ENCODE measurements at places on chromosomes 2 and 18.

GRCh38 chr18:9333441-9334328 lies 888 bp upstream of the TWSG1 start:
- no peak for DNase-seq

DNA sequence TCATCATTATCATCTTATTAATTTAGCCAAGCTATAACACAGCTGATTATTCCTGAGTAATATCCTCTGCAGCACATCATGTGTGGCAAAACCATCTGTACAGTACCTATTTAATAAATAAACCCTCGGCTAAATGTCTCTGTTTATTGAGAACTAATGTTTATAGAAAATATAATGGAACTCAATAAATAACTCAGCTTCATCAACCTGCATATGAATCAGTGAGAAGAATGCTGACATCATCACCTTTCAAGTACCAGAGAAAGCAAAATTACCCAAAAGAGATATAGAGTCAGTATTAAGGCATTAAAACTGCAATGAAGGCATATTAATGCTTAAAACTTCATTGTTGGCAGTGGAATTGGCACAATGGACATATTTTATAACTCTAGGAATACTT lies 558.3 kb downstream of the PLCL1 start:
- DNase-seq = no peak

- no peak for DNase-seq
These were observed 63.9 kb downstream of the ARHGAP15 start for GRCh38 chr2:143193121-143193520.

DNA sequence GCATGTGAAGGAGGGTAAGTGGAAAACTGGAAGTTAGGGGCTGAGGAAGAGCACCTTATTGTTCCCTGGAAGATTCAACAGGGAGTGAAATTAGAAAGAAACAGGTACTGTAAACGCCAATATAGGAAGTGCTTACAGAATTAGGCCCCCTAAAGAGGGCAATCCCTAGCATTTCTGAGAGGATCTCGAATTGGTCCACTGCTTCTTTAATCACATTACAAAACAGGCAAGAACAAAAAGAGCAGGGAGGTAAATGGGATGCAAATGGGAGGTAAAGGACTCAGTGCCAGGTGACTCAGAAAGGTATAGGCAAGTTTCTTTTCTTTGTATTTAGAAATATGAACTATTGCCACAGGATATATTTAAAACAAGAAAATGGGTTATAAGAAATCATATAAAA lies 116.4 kb upstream of the FANCL start:
- DNase-seq = no peak

GRCh38 chr2:53173091-53173490 lies 594.5 kb upstream of the CHAC2 start:
- DNase-seq = no peak

DNA sequence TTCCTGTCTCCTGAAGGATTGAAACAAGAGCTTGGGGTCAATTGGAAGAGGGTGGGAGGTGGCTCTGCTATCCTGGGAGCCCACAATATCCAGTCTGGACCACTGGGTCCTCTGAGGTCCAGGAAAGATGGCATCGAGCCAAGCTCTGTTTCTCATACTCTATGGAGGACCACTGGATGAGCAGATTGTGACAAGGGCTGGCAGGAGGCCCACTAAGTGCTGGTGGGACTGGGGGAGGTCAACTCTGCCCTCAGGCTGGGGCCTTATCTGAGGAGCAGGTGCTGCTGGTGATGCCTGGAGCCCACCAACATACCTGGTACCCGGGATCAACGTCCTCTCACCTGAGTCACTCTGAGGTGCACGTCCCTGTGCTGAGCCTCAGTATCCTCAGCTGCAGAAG lies 142.4 kb downstream of the NDUFA10 start:
- DNase-seq = no peak

- no peak for DNase-seq
These were observed 44.8 kb upstream of the EHBP1 start for GRCh38 chr2:62660582-62661262.

DNA sequence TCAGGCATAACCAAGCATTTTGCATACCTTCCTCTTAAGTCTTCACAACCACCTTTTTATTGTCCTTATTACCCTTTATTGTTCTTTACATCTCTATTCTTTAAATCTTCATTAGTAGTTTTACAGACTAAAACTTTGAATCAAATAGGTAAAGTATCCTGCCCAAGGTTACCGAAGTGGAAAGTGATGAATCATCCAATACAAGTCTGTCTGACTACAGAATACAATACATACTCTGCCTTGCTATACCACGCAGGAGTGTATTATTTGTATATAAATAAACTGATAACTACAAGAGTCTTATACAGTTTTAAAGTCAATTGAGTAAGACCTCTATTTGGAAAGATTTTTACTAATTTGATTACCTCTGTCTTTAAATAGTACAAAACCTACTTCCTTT lies 196.0 kb downstream of the ZEB2 start:
- DNase-seq = no peak

DNA sequence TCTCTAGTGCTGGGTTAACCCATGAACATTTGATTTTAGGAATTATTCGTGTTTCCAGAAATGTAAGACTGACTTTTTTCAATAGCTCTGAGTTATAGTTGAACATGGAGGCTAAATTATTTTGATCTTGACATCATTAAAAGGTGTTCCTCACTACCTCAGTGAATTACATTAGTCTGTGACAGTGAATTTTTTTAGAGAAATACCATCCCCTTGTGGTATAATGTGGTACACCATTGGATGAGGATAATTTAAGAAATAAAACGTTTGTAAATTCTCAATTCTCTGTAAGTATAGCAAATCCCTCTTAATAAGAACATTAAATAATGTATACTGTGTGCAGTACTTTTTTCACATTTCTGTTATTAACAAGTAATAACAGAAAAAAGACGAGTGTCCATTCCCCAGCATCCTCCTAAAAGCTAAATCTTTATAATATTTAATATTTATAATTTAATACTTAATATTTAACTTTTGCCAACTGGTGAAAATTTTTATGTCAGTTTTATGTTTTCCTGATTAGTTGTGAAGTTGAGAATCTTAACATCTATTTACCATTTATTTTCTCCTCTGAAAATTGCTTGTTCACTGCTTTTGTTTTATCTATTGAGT lies 70.3 kb upstream of the CWC22 start:
- no peak for DNase-seq

- no peak for DNase-seq
These were observed 259.3 kb upstream of the KCNJ3 start for GRCh38 chr2:154439156-154439555.

DNA sequence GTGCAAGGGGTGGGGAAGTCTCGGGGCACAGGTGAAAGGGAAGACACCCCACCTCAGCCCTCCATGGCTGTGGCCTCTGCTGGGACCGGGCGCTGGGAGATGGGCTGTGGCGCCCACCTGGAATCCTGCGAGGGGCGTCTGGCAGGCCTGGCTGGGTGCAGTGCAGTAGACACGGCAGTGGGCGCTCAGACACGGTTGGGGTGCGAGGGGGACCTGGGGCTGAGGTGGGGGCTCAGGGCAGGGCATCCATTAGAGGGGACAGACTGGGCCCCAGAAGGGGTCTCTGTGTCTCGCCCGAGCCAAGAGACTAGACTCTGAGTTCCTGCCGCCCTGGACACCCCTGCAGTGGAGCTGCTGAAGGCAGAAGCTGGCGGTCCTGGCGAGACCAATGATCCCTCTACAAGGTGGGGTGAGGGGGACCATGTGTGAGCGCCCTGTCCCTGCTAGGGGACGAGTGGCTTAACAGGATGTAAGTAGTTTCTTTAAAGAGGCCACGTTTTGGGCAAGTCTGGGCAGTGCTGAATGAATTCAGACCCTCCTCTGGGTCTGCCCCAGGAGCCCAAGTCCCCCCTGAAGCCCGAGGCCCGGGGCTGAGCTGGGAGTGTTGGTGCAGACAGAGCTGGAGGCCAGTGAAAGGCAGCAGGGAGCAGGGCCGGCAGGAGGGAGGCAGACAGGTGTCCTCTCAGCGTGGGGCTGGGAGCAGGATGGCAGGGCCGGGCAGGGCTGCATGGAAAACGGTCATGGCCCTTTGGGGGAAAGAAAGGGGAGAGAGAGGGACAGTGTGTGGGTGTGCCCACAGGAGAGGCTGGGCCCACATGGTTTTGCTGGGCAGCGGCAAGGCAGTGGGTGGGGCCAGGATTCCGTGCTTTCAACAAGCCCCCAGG lies 57.2 kb downstream of the HS6ST1 start:
- no peak for DNase-seq

DNA sequence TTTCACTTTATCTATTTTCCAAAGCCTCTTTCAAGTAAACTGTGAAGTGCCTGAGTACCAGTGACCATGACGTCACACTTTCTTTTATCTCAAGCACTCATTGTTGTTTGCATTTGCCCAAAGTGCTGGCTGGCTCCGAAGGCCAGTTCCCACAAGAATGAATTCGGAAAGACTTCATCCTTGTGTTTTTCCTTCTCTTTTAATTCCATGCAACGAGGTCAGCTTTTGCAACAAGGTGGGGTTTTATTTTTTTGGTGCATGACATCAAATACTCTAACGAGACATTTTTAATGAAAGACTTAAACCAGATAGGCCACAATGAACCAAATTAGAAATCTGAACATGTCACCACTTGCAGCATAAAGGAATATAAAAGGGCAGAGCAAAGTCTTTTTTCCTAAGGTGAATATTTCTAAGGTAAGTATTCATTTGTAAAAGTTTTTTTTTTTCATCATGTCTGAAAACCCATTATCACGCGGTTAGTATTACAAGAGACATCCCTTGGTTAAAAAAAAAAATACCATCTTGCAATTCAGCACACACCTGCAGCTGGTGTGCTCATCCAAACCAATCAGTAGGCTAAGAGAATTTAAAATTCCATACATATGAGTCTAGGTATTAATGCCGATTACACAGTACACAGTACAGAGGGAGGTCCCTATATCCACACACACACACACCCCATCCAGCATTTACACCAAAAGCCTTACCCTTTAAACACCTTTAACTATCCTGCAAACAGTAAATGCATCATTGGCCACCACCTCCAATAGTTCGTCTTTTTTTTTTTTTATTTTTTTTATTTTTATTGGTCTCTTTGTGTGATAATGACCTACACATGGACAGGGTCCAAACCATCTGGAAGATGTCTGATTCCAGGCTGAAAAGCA lies 2.3 kb downstream of the ARL4C start:
- no peak for DNase-seq

GRCh38 chr2:101185085-101185484 lies 33.9 kb upstream of the TBC1D8 start:
- DNase-seq = no peak

DNA sequence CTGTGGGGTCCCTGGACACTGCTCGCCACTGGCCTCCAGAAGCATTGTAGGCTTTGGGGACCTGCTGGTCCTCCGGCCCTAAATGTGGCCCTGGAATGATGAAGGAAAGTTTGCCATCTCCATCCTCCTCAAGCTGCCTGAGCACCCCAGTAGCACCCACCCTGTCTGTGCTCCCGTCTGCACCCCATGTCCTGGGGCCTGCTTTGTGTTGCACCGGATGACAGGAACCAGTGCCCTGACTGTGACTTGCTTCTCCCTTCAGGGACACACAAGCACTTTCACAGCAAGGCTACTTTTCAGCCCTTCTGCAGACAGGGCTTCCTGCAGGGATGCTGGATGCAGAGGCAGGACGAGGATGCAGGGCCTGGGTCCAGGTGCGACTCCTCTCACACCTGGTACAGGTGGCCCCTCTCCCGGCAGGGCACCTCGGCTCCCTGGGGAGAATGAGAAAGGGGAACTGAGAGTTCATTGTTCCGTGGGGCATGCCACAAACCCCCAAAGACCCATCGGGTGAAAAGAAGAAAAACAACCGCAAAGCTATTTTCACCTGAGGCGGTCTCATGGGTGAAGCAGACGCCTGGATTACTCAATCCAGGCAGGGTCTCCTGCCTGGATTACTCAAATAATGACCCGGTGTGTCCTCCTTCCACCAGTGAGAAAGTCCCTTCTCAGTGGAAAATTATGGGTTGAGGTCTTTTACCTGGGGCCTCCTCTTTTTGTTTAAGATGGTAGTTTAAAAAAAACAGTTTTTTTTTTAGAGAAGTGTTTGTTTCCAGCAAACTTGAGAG lies 74.9 kb downstream of the LONRF2 start:
- DNase-seq = peak; percentile 50

GRCh38 chr2:235594041-235594440 lies 100.2 kb downstream of the AGAP1 start:
- DNase-seq = no peak

DNA sequence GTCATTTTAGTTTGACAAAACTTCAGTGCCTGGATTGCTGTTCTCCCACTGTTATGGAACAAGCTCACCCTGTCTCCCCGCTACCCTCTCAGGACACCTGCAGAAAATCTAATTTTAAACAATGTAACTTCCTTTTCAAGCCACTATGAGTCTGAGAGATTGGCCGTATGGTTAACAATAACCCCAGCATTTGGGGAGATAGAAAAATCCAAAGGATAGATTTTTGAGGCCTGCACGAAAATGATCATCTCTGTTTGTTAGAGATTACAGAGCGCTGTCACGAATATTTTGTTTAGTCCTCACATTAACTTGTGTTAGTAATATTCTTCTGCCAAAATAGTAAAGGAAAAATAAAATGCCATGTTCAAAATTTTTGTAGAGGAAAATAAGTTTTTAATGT lies 24.7 kb downstream of the CAB39 start:
- DNase-seq = no peak

DNA sequence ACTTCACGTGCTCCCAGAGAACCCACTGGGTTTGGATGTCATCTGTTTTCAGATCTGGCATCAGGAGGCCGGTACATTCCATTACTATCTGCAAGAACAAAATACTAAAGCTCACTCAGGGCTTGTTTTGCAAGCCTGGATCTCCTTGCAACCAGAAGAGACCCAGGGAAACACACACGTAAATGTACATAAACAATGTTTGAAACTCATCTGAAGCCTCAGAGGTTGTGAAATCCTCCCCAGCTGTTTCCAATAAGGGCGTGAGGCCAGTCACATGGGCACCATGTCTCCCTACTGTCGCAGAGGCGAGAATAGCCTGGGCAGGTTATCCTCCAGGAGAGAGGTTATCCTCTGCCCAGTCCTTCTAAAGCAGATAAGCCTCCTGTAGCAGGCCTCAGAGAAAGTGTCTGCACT lies 186.9 kb downstream of the GFPT1 start:
- no peak for DNase-seq

DNA sequence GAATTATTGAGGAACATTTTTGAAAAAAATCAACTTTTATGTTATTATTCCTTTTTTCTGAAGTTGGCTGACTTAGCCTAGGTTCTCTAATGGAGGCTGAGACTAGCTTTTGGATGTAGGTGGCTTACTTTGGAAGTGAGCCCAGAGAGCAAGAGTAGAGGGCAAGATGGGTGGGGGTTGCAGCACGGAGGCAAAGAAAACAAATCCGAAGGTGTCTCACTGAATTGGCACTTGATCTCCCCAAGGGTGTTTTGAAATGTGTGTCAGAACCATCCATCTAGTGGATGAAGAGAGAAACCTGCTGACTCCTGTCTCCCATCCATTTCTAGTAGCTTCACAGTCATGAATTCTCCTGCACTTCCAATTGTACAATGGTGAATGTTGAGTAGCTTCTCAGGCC lies 390.7 kb downstream of the TMEM182 start:
- DNase-seq = no peak

Measured in GM12892 (cell line).